ENCODE measurements at places on chromosomes 16 and 17.

DNA sequence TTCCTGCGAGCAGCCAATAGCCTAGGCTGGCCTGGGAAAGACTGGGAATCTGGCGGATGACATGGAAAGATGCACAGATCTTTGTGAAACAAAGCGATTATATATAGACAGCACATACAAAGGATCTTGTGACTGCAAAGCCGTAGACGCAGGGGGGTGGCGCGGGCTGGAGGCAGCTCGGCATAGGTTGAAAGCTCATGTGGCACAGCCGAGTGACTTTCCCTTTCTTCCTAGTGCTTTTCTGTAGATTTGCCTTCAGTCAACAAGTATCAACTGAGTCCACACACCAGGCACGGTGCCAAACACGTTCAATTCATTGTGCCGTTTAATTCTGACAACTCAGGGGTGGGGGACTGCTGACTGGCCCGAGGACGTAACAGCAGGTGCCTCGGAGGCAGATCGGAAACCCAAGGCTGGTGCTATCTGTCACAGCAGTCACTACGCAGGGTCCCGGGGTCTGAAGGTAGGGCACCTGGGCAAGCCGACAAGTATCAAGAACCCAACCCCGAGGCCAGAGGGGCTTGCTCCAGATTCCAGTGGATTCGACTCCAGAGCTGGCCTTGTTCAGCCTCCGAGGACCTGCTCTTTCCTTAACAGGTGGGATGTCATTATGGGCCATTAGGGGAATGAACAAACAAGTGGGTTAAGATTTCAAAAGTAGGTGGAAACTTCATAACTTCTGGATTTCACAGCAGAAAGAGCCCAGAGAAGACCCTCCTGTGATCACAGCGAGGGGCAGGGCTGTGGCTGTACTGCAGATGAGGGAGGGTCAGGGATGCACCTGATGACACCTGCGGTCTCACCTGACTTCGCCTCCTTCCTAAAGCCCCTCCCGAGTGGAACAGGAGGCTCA is 5.9 kb downstream of the PAM16 start:
- no peak for DNase-seq

- no peak for DNase-seq
These were observed 168.5 kb downstream of the BCAS3 start for GRCh38 chr17:60846175-60846574.

- no peak for DNase-seq
These were observed 16.3 kb downstream of the SLX4 start for GRCh38 chr16:3595110-3595486.

- no peak for DNase-seq
These were observed 686.7 kb upstream of the RBFOX1 start for GRCh38 chr16:6645768-6646568.

DNA sequence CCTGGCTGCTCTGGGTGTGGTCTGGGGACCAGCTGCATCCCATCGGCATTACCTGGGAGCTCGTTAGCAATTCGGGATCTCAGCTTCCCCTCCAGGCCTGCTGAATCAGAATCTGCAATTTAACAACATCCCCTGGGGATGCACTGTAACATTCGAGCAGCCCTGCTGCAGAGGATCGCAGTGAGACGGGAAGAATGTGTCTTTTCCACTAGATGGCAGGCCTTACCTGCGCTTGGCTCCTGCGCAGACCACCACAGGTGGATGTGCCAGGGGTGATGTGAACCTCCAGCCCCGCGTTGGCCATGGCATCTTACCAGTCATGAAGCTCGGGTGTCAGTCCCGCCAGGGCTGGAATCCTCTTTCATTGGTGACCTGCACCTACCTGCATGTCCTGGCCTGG is 209.9 kb downstream of the PRKCB start:
- no peak for DNase-seq

DNA sequence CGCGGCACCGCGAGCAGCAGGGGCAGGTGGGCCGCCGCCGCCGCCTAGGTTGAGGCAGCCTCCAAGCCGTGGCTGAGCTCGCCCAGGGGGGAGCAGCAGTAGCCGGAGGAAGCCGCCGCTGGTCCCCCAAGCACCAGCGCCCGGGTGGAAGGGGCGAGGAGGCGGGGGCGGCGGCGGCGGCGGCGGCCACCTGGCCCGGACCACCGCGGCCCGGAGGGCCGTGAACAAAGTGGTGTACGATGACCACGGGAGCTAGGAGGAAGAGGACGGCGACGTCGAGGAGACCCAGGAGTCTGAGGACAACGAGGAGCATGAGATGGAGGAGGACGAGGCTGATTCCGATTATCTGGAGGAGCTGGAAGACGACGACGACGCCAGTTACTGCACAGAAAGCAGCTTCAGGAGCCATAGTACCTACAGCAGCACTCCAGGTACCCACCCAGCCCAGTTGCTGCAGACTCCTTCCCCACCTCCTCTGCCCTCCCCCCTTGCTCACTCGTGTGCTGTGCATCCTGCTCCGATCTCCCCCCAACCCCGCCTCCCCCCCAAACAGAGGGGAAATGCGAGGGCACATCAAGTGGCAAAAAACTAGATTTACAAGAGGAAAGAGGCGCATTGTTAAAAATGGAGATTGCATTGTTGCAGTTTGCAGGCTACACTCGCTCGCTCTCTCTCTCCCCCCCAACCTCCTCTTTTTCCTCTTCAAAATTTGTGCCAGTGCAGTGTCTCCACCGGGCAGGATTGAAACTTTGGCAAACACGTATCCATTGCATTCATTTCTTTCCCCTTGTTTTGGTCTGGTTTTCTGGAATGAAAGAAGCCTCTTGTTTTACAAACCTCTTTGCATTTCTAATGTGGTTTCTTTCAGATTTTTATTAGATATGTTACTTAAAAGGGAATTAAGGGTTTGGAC is 41.8 kb upstream of the AMZ2 start:
- no peak for DNase-seq

DNA sequence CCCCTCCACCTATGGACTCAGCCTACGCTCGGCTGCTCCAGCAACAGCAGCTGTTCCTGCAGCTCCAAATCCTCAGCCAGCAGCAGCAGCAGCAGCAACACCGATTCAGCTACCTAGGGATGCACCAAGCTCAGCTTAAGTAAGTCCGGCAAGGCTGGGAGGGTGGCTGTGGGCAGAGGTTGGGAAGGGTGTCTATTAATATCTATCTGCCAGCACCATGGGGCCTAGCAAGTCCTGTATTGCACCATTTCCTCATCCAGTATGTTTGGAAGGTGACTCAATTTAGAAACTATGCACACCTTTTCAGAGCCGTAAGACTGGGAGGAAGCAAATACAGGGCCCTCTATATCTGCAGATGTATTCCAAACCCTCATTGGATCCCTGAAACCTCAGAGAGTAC is 45.0 kb upstream of the ARHGAP44 start:
- no peak for DNase-seq

DNA sequence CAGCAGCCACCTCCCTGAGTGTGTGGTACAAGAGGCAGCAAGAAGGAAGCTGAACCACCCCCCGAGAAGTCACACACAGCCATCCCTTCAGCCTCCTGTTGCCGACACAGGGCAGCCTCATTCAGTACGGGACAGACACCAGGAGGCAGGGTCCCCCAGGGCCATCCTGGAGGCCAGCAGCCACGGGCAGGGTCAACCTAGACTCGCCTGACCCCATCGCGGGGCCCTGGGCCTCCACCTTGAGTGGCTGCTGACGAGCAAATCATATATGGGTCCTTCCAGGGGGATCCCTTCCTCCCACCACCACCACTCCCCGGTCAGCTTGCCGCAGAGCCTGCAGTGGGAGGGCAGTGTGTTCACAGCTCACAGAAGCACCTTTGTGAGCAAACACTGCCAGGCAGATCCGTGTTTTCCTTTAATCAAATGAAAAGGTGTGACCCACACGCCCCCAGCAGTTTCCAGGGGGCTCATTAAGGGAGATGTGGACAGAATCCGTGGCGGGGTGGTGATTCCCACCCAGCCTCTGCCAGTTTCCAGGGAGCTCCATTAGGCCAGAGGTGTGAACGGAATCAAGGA is 5.6 kb upstream of the ACSF3 start:
- DNase-seq: no peak

Data from hematopoietic multipotent progenitor cell (in vitro differentiated cells).